Activated CD4-positive, alpha-beta T cell treated with anti-CD3 and anti-CD28 coated beads, Interleukin-2, amount 10 ng/mL, durations not matched to agents 7 days and 5 days (primary cell): ENCODE measurements at places on chromosomes 6 and 20. TPM values are rescaled to one million over a fixed set of nuclear protein-coding genes. Genes with fewer than 3 reads are reported as not detected.

Gene PCMT1
- total RNA-seq: 93.9 TPM

Gene IP6K3
- not detected for total RNA-seq

Gene HLA-DPB1
- total RNA-seq: 24.7 TPM

GRCh38 chr20:59903621-59904020 lies 29.8 kb downstream of the SYCP2 start:
- H3K4me1 ChIP-seq: no peaks in the 10 kb centered on the region
- H3K4me3 ChIP-seq: no peak overlapping the region
- no peaks in the 10 kb centered on the region for H3K36me3 ChIP-seq
- H3K27ac ChIP-seq: no peak overlapping the region

DNA sequence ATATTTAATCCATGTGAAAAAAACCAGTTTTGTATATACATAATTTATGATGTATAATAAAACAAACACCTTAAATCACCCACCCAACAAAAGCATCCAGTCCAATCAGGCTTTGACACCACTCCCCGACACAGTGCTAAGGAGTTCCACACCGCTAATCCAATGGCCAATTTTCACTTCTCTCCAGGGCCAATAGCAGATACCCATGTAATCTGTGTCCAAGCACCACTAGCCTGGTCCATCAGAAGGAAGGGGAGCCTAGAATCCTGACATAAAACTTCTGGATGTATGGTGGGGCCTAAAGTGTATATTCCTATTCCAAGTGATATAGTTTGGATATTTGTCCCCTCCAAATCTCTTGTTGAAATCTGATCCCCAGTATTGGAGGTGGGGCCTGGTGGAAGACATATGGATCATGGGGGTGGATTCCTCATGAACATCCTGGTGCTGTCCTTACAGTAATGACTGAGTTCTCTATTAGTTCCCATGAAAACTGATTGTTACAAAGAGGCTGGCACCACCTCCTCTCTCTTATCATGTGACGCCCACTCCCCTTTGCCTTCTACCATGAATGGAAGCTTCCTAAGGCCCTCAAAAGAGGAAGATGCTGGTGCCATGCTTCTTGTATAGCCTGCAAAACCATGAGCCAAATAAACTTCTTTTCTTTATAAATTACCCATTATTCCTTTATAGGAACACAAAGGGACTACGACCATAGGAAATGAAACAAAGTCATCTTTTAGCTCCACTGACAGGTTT lies 20.8 kb downstream of the RALGAPA2 start:
- H3K4me1 ChIP-seq: peaks cover 6% of the 10 kb centered on the region
- peaks cover 1% of the 10 kb centered on the region for H3K36me3 ChIP-seq
- no peaks in the 10 kb centered on the region for H3K27me3 ChIP-seq
- H3K27ac ChIP-seq: no peak overlapping the region
- DNase-seq: no peak
